ENCODE measurements at places on chromosomes 2 and 18. TPM values are rescaled to one million over a fixed set of nuclear protein-coding genes. Genes with fewer than 3 reads are reported as not detected.

The ASB18 gene
- total RNA-seq: not detected

The TMEM150A gene
- total RNA-seq: 13.9 TPM

The STON1 gene
- total RNA-seq: 0.57 TPM

The CFAP53 gene
- total RNA-seq: 0.29 TPM

The ABCG5 gene
- total RNA-seq: not detected

The ALPI gene
- not detected for total RNA-seq

The EML4 gene
- total RNA-seq: 33.5 TPM

The UGT1A5 gene
- total RNA-seq: not detected

The HDHD2 gene
- 9.8 TPM for total RNA-seq

The ANKRD12 gene
- total RNA-seq: 5.5 TPM

The KCNS3 gene
- 1.3 TPM for total RNA-seq

The GYPC gene
- total RNA-seq: not detected

The ATP6V1C2 gene
- 0.14 TPM for total RNA-seq

The PTPRM gene
- total RNA-seq: 32.6 TPM

The IL36G gene
- not detected for total RNA-seq

The MYO5B gene
- total RNA-seq: 8.7 TPM

The VWC2L gene
- total RNA-seq: not detected

The LYG1 gene
- 1.2 TPM for total RNA-seq
